Right ventricle myocardium superior (tissue), 1 donor: ENCODE measurements at places on chromosomes 2 and 18. TPM values are rescaled to one million over a fixed set of nuclear protein-coding genes. Genes with fewer than 3 reads are reported as not detected.

XIRP2 gene
- total RNA-seq = 206 TPM

USP34 gene
- total RNA-seq = 43.5 TPM

ARL4C gene
- total RNA-seq = 2.9 TPM

PROKR1 gene
- total RNA-seq = not detected

VPS54 gene
- total RNA-seq = 8.8 TPM

GDF7 gene
- total RNA-seq = 0.38 TPM

ATF2 gene
- 21.8 TPM for total RNA-seq

DNA sequence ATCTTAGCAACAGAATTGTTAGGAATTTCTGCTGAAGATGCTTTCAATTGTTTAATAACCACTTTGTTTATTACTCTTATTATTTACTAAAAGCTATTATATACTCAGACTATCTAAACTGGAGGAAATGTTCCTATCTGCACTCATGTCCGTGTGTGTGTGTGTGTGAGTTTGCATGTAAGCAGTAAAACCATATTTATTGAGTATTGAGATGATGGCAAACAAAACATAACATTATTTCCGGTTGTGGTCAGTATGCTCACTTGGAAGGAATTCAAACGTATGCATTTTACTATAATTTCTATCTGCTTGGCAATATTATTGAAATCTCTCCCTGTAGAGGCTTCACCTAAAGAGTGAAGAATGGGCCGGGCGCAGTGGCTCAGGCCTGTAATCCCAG is 43.0 kb upstream of the ZNF804A start:
- DNase-seq = no peak

GRCh38 chr2:120222186-120223033 is 790 bp downstream of the TMEM185B start:
- no peak for DNase-seq

DNA sequence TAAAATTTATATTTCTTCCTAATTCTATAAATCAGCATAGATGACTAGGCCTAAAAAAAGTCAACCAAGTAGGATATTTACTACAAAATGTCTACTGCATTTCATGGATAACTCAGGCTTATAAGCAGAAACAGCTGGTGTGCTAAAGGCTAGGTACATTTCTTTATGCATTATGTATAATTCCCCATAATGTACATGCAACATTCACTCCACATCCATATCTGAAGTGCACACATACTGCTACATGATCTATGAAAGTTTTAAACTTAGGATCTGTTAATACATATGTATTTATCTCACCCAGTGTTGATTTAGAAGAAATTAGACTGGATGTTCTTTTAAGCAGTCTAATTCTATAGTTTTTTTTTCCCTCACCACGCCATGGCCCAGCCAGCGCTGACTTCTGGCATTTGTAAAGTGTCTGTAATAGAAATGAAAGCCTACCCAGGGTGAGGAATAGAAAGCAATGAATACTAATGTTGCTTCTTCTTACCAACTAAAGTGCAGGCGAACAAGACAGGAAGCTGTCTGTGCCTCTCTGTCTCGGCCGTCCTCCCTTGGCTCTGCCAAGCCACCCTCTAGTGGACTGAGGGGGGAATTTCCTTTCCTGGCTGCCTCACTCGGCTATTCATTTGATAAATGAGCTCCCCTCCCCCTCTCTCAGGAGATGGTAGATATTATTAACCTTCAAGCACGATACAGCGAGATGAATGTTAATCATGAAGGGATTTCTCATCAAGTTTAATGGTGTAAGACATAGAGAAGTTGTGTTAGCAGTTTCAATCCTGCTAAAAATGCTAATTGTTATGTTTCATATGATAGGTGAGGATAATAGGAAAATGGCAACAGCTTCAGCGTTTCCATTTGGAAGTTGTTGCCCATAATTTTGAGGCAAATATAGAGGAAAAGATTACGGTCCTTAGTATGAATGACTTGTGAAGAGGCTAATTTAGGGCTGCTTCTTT is 384.5 kb downstream of the MTX2 start:
- DNase-seq = peak; percentile 61

DNA sequence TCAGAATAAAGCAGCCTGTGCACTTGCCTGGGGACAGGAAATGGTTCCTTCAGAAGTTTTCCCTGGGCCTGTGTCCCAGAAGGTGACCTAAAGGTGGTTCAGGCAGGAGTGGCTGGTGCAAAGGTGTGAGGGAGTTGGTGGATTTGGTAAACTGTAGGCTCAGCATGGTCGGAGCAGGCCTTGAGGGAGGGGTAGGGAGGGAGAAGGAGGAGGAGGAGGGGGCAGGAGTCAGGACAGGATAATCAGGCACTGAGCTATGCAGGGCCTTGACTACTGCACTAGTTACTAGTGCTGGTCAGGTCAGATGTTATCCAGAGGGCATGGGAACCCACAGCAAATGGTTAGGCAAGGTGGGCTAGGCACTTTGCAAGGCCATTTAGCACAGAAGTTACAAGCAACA is 21.3 kb downstream of the LYPD6B start:
- DNase-seq = no peak

- no peak for DNase-seq
These were observed 2.2 kb downstream of the PLEKHA3 start for GRCh38 chr2:178482437-178482836.

DNA sequence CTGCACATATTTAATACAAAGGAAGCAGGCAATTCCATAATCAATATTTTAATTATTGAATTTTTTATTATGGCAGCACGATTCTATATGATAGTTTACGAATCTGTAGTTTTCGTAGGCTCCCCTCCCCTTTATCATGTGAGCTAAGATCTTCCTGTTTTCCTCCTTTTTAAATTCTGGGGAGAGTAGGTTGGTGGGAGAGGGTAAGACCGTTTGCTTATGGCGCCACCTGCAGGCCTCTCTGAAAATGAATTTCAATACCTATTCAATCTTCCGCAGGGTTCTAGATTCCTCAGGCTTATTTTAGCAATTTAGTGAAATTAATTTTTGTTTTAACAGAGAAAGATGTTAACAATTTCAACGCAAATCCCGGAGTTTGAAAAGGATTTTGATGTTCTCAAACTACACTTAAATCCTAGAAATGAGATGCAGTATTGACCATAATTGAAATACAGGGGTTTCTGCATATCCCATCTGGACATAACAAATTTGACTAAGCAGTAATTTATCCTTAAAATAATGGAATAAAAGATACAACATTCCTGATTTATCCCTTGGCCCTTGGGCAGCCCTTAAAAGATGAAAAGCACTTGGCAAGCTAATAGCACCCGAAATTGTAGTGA is 12.8 kb upstream of the GBX2 start:
- DNase-seq = no peak

DNA sequence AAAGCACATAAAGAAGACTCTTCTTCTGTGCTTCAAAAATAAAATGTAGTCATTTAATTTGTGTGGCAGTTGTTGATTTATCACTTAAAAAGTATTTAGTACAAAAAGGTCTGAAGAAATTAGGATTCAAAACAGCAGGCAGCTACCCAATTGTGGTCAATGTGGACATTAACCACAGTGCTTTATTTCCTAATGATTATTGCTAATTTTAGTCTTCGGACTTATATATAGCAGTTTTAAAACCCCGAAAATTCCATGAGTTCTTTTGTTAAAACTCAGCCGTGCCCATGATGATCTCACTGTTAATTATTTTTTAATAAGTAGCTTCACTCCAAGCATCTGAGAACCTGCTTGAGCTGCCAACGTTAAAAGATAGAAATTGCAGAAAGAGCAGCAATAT is 594.3 kb downstream of the STK39 start:
- DNase-seq = no peak

DNA sequence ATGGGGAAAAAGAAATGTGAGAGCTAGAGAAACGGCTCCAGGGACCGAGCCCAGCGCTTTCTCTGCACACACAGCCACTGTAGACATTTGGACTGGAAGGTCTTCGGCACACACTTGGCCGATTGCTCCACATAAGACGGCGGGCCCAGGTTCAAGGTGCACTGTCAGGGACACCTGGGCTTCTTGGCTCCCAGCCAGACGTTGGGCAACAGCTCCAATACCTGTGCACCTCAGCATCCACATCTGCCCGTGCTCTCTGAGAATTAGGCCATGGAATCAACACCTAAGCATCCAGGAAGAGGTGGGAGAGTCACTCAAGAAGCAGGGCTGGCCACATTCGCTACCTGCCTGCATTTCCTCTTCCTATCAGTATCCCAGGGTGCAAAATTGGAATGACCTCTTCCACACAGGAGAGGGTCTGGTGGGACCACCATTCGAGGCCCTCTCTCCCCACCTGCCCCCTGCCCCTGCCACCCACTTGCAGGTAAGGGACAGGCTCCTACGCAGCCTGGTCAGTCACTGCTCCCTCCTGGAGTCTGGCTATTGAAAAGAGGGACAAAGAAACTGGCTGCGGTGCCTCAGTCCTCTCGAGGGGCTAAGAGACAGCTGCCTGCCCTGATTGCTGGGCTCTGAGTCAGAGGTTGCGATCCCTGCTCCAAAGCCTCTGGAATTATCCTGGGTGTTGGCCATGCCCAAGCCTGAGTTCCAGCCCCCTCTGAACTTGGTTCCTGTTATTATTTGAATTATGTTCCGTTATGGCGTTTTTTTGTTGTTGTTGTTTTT is 40.1 kb upstream of the TAF1B start:
- peak; percentile 43 for DNase-seq

- no peak for DNase-seq
These were observed 60.6 kb downstream of the IKZF2 start for GRCh38 chr2:213090772-213091171.

- DNase-seq = no peak
These were observed 59.4 kb downstream of the RNF152 start for GRCh38 chr18:61833387-61833786.
